ENCODE measurements at places on chromosomes 12 and 14. TPM values are rescaled to one million over a fixed set of nuclear protein-coding genes. Genes with fewer than 3 reads are reported as not detected.
A peak's percentile ranks its signal among the peaks of the same experiment; 100 is the strongest.

DNA sequence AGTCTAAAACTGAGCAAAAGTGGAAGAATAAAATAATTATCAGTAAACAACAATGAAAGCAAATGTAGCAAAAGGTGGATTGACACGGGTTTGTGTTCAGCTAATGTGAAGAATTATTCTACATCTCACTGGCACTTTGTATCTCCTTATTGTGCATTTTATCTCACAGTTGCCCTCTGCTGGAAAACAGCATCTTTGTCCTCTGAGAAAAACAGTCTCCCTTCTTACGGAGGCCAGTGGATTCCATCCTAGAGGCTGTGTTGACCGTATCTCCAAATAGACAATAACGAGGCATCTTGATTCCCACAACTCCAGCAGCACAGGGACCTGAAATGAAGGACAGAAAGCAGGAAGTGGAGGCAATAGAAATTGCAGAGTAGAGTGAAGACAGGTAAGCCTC lies 51.3 kb upstream of the PLBD1 start:
- H3K27ac ChIP-seq: no peak overlapping the region
- H3K4me3 ChIP-seq: no peak overlapping the region
- no peaks in the 10 kb centered on the region for H3K4me1 ChIP-seq
- no peaks in the 10 kb centered on the region for H3K36me3 ChIP-seq

- no peak for DNase-seq
- no peaks in the 10 kb centered on the region for H3K27me3 ChIP-seq
- no peak overlapping the region for H3K27ac ChIP-seq
- H3K36me3 ChIP-seq: no peaks in the 10 kb centered on the region
- no peak overlapping the region for H3K4me3 ChIP-seq
These were observed 313.5 kb downstream of the KCNC2 start for GRCh38 chr12:74896186-74896585.

Gene CLEC9A
- total RNA-seq: not detected

DNA sequence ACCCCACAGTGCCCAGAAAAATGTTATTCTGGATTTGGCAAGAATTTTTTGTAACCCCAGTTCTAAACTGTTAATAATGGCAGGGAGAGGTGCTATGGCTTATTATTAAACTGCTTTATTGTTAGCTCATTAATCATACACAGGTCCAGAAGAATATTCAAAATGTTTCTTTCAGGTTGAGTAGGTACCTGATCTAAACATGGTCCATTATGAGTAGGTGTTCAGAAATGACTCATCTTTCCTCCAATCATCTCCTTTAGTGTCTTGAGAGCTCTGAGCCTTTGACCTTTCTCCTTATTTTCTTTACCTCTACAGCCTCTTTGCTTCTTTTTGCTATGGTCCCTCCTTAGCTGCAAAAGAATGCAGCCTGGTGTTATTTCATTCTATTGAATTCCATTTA lies 211.0 kb upstream of the GARIN6 start:
- H3K36me3 ChIP-seq: no peaks in the 10 kb centered on the region
- no peak overlapping the region for H3K27ac ChIP-seq
- H3K4me3 ChIP-seq: no peak overlapping the region
- no peaks in the 10 kb centered on the region for H3K27me3 ChIP-seq
- DNase-seq: no peak
- no peaks in the 10 kb centered on the region for H3K4me1 ChIP-seq

DNA sequence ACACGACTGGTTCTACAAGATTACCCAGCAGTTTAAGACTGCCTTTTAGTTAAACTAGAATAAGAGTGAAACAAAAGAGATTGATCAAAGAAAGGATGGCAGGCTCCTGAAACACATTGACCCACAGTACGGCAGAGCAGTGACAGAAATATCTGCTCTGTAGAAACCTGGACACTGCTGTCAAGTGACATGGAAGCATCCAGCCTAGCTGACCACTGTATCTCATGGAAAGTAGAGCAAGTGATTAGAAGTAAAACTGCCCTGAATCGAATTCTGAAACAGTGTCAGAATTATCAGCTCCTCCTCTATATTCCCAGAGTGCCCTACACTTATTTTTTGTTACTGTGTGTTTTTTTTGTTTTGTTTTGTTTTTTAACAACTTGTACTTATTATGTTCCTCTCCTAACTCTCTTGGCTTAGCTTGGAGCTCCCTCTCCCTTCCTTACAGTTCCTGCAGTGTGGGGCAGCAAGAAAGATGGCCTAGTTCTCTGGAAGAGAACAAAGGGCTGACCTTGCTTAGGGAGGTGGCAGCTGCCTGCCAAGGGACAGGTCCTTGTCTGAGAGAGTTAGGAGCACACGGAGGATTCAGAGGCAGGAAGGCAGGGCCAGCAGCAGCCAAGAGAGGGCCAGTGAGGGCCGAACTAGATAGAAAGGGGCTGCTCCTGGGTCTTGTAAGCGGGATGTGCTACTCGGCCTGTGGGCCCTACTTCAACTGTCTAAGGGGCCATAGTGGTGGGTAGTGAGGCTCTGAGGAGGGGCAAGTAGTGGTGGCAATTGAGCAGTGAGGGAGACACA lies 97.2 kb downstream of the PTPRR start:
- H3K4me1 ChIP-seq: no peaks in the 10 kb centered on the region
- H3K27ac ChIP-seq: no peak overlapping the region
- H3K4me3 ChIP-seq: no peak overlapping the region
- DNase-seq: no peak

- peaks cover 16% of the 10 kb centered on the region for H3K27me3 ChIP-seq
- H3K4me3 ChIP-seq: peak overlapping the region; percentile 61
- H3K4me1 ChIP-seq: peaks cover 10% of the 10 kb centered on the region
- DNase-seq: no peak
These were observed 103.6 kb downstream of the SSPN start for GRCh38 chr12:26298785-26299621.

- peak overlapping the region; percentile 96 for H3K27ac ChIP-seq
- peak overlapping the region; percentile 91 for H3K4me3 ChIP-seq
- H3K36me3 ChIP-seq: peaks cover 30% of the 10 kb centered on the region
- peaks cover 28% of the 10 kb centered on the region for H3K4me1 ChIP-seq
- no peaks in the 10 kb centered on the region for H3K27me3 ChIP-seq
These were observed 600 bp downstream of the PNN start for GRCh38 chr14:39175445-39176262.

Gene MFAP5
- total RNA-seq: not detected
